ENCODE measurements at places on chromosomes 5 and 9. TPM values are rescaled to one million over a fixed set of nuclear protein-coding genes. Genes with fewer than 3 reads are reported as not detected.

CBY3 gene
- 0.22 TPM for polyA plus RNA-seq

GM2A gene
- polyA plus RNA-seq = 36.5 TPM

PCDHGA5 gene
- polyA plus RNA-seq = 0.32 TPM

MPDZ gene
- 9.5 TPM for polyA plus RNA-seq

RGS7BP gene
- 0.13 TPM for polyA plus RNA-seq

ARHGEF39 gene
- polyA plus RNA-seq = 0.47 TPM

GRCh38 chr9:105158898-105159297, 85.6 kb upstream of the SLC44A1 start:
- DNase-seq = no peak

DNA sequence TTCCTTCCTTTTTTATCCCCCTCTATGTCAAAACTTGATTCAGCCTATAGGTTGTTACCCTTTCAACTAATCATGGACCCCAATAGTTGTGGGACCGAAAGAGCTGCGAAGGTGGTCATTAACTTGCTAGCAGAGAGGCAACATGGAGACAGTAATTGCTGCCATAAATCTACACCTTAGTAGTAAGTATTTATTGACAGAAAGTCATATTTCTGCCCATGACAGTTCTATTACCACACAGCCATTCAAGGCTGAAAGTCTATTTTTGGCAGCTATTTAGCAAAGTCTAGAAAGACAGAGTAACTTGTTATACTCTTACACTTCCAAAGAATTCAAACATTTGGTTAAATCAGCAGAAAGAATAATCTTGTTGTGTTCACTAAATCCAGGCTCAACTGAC, 236.2 kb downstream of the PRELID2 start:
- no peak for DNase-seq

GRCh38 chr5:147481874-147482705, 27.8 kb downstream of the DPYSL3 start:
- no peak for DNase-seq

GRCh38 chr5:111353035-111353434, 128.9 kb downstream of the CAMK4 start:
- no peak for DNase-seq

DNA sequence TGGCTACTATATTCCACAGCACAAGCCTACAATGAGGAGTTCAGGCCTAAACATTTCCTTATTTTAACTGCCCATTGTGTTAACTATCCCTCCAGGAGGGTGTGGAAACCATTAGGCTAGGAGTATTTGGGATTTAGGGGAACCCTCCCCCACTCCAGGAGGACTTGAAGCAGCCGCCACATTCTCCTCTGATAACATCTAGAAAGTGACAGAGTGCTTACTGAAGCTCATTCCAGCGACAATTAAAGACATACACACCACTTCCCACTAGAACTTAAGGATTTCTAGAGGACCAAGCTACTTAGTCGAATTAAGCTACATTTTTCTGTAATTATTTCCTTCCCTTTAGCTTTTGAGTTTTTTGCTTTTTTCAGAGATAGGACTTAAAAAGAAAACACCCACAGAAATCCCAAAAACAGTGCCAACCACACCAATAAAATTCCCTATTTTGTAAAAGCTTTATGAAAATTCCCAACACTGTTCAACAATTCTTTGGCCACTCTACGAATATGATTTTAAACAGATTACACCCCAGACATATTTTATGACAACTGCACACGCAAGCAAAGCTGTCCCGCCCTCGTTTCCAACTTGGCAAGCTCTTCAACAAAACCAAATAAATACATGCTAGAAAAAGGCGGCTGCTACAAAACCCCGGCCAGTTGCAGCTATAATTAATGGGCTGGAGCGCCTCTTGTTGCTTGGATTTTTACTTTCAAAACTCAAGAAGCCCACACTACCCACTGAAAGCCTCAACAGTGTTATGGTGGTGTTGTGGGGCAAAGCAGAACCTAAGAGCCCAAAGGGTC, 4.5 kb downstream of the ROR2 start:
- peak; percentile 97 for DNase-seq

GRCh38 chr5:168014433-168015123, 276.9 kb upstream of the WWC1 start:
- DNase-seq = no peak

DNA sequence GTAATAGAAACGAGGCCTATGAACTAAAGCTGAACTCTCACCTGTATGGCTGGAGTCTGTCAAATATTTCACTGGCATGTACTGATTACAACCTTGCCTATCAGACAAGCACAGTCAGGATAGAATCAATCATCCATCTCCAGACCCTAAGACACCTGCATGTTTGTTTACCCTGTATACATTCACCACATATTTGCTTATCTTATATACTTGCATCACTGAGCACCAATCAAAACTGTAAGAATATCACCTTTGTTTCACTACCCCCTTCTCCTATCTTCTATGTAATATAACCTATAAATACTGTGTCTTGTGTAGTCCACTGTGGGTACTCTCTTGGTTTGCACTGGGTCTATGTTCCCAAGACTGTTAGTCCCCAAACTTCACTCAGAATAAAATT, 1085.7 kb downstream of the TAF11L14 start:
- no peak for DNase-seq

- DNase-seq = no peak
Measured at GRCh38 chr5:146338774-146339714, at the start of gene POU4F3. POU4F3 (plus strand) TSS chr5:146338839; CDS start chr5:146339113, 274 bp downstream.

DNA sequence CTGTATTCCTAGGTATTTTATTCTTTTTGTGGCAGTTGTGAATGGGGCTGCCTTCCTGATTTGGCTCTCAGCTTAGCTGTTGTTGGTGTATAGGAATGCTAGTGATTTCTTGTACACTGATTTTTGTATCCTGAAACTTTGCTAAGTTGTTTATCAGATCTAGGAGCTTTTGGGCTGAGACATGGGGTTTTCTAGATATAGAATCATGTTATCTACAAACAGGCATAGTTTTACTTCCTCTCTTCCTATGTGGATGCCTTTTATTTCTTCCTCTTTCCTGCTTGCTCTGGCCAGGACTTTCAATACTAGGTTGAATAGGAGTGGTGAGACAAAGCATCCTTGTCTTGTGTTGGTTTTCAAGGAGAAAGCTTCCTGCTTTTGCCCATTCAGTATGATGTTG, 129.9 kb downstream of the DMXL1 start:
- no peak for DNase-seq

DNA sequence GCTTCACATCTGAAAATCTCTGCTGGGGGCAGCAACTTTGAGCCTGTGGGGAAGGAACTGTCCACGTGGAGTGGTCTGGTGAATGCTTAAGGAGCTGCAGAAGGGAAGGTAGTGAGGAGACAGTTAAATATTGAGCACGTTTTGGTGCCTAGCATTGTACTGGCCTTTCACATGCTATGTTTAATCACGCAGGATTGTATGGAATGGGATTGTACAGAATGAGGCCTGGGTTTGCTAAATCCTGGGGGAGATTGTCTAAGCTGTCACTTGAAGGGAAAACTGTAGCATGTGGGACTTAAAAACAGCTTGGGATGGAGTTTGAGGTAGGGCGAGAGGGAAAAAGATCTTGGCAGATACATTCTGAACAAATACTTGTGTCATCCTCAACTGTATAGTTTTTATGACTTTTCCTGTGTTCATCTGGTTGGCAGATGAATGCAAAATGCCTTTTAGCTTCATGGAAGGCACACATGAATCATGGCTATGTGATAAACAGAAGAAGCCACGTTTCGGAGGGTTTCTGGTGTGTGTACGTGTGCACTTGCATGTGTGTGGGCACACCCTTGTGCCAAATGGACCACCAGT, 106.6 kb downstream of the TMC1 start:
- DNase-seq = no peak

DNA sequence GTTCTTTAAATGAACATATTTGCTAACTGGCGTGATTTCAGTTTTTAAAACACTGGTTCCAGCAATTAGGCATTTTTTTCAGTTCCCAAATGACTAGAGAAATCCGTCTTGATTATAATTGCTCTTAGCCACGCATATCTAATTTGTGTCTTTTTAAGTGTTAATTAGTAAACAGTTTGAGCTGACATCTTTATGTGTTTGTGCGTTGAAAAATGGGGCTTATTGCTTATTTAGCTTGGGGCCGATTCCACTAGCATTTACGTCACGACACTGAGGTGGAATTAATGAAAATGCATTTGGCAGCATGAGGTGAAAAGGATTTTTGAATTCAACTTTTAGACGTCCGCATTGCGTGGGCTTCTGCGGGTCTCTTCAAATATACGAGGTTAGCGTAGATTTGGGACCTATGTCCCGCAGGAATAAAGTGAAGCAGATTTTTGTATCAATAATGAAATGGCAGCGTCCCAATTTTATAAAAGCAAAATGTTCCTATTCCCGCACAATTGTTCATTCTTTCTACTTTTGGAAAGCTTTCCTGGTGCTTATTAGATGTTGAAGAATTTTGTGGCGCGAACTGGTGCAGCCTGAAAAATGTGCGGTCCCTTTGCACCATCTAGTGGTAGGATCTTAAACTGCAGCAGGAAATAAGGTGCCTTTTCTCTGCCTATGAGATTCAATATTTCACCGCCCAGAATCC, 122.7 kb upstream of the LMX1B start:
- peak; percentile 84 for DNase-seq

DNA sequence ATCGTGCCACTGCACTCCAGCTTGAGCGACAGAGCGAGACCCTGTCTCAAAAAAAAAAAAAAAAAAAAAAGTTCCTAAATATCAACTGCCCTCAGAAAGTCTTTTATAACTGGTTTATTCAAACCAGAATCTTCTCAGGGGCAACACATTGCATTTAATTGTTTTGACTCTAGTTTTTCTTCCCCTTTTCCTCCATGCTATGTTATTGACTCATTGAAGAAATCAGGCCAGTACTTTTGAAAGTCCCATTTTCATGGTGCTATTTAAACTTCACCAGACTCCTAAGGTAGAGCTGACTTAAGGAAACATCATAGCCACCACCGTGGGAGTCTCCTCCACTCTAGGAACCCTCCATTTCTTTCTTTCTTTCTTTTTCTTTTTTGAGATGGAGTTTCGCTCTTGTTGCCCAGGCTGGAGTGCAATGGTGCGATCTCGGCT, 83.1 kb upstream of the IL6ST start:
- no peak for DNase-seq

DNA sequence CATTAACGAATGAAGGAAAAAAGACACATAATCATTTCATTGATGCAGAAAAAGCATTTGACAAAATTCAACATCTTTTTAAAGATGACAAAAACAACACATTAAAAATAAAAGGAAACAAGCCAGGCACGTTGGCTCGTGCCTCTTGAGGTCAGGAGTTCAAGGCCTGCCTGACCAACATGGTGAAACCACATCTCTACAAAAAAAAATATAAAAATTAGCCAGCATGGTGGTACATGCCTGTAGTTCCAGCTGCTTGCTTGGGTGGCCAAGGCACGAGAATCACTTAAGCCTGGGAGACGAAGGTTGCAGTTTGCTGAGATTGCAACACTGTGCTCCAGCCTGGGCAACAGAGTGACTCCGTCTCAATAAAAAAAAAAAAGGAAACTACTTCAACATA, 77.0 kb downstream of the ERCC6L2 start:
- DNase-seq = peak; percentile 38

- DNase-seq = no peak
Measured at GRCh38 chr9:92504881-92505280, 22.6 kb upstream of the ASPN start.

DNA sequence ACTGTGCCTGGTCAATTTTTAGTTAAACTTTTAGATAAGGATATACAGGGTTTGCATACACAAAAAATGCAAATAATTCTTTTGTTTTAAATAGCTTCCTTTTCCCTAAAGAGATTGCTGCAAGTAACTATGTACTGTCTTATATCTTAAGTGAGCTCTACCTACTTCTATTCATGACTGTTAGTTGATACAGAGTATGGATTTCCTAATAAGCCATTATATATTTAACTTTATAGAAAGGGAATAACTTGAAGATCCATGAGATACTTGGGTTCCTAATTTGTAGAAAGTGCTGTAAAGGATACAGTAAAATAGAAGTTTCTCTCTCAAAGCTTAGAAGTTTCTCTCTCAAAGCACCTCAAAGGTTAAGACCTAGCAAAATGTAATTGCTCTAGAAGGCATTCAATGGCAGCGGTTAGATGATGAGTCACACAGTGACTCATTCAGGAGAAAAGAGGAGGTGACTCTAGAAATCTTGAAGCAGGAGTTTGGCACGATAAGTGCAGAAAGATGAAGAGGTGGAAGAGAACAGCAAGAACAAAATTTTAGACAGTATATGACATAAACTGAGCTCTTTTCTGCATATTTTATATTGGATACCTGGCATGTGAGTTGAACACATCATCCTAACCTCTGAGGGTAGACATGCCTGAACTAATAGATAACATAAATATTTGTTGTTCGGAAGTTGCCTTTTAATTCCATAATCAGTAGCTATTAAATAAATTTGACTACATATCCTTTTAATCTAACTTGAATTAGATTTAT, 5.5 kb upstream of the DNAJC21 start:
- DNase-seq = no peak

GRCh38 chr5:40346901-40347300, 332.8 kb upstream of the PTGER4 start:
- DNase-seq = no peak

- DNase-seq = peak; percentile 61
Measured at GRCh38 chr5:21711866-21712758, 1141.0 kb downstream of the CDH12 start.

- no peak for DNase-seq
Measured at GRCh38 chr9:94672811-94673487, 33.6 kb upstream of the FBP1 start.

DNA sequence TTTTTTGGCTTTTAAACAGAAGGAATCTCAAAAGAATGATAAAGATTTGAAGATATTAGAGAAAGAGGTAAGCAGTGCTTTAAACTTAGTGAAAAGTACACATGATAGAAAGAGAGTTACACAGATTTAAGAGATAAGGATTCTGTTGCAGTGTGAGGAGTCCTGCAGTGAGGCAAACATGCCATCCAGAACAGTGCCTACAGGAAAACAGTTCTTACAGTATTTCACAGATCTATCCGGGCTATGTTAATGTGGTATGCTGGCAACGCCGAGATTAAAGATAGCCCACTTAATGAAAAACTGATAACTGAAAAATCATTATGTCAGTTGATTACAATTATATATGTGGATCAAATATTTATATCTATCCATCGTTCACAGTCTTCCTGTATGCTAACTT, 7.2 kb downstream of the HMMR start:
- DNase-seq = no peak

- DNase-seq = no peak
Measured at GRCh38 chr9:133587051-133587450, 22.1 kb downstream of the FAM163B start.

DNA sequence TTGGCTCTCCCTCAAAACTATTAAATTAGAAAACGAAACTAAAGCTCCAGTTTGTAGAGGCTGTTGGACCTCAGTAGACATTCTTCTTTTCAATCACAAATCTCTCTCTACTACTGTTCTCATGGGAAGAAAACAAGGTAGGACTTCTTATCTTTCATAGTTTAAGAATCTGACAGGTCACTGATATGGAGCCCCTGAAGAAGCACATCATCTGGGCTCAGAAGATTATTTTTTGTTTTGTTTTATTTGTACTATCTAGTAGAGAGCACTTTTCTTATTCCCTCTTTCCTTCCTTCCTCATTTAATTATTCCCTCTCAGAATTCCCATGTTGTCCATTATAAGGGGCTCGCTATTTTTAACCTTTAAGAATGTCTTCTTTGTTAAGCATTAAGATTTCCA, 26.3 kb downstream of the STARD4 start:
- peak; percentile 42 for DNase-seq

GRCh38 chr5:40646266-40646665, 33.4 kb upstream of the PTGER4 start:
- no peak for DNase-seq

GRCh38 chr9:16023446-16023845, 470.6 kb downstream of the CCDC171 start:
- DNase-seq = no peak

- DNase-seq = no peak
Measured at GRCh38 chr9:105146677-105147076, 97.8 kb upstream of the SLC44A1 start.

- no peak for DNase-seq
Measured at GRCh38 chr9:99057665-99058625, 47.0 kb upstream of the TGFBR1 start.
